ENCODE measurements at places on chromosomes 1 and 21.

DNA sequence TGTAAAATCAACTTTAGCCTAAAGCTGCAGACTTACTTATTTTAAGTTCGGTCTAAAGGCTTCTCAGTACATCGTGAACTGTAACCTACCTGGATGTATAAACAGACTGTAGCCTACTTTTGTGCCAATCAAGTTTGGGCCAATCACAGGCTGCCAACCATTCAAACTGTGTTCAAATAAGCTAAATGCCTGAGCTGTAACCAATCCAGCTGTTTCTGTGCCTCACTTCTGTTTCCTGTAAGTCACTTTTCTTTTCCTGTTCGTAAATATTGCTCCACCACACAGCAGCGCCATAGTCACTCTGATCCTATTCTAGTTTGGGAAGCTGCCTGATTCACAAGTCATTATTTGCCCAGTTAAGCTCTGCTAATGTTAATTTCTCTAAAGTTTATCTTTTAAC lies 37.5 kb upstream of the SLAMF9 start:
- no peak for DNase-seq

- no peak for DNase-seq
Measured at GRCh38 chr1:185816460-185816859, 82.3 kb downstream of the HMCN1 start.

- peak; percentile 52 for DNase-seq
Measured at GRCh38 chr21:46322351-46323226, 1.1 kb downstream of the C21orf58 start.

GRCh38 chr1:31815752-31816500 lies at the start of gene SPOCD1:
TSS of gene SPOCD1 (minus strand) at chr1:31816022. CDS start at chr1:31815333, 689 bp downstream.
- DNase-seq, result peak; percentile 95

- no peak for DNase-seq
Measured at GRCh38 chr1:158043232-158043631, 49.8 kb downstream of the KIRREL1 start.

GRCh38 chr1:209650454-209650853 lies 1.8 kb downstream of the LAMB3 start:
- no peak for DNase-seq

- no peak for DNase-seq
Measured at GRCh38 chr1:173887627-173888026, 19.4 kb downstream of the ZBTB37 start.

DNA sequence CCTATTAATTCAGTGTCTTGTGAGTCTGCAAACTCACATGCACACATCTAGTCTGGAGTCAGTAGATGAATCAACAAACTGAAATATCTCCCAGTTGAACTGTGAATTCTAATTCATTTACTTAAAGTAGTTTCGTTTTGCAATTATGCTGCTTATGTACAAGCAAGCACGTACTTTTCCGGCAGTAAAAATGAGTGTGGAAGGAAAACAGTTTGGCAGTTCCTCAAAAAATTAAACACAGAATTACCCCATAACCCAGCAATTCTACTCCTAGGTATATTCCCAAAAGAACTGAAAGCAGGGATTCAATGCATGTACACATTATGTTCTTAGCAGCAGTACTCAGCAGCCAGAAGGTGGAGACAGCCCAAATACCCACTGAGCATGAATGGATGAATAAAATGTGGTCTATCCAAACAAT lies 49.3 kb downstream of the GNB1 start:
- DNase-seq, result no peak

DNA sequence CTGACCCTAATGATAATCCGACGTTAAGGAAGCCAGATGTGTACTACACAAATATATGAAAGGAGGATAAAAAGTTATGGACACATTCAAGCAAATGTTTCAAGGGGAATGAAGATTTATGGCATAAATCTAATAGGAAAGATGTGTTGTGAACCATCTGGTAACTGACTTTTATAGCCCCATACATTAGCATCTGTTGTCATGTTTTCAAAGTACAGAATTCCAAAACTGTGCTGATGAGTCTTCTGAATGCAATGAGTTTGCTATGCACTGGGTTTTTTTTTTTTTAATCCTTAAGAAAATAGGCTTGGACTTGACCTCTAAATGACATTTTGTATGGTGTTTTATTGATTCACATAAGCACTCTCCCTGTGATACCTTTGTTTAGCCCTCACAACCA lies 158.5 kb upstream of the ESRRG start:
- no peak for DNase-seq

- no peak for DNase-seq
Measured at GRCh38 chr1:163069142-163069541, at the start of gene RGS4. TSS of gene RGS4 (plus strand) at chr1:163069361. CDS start at chr1:163069485, 124 bp downstream.

- DNase-seq, result no peak
Measured at GRCh38 chr1:109793486-109794318, 30.0 kb upstream of the EPS8L3 start.

DNA sequence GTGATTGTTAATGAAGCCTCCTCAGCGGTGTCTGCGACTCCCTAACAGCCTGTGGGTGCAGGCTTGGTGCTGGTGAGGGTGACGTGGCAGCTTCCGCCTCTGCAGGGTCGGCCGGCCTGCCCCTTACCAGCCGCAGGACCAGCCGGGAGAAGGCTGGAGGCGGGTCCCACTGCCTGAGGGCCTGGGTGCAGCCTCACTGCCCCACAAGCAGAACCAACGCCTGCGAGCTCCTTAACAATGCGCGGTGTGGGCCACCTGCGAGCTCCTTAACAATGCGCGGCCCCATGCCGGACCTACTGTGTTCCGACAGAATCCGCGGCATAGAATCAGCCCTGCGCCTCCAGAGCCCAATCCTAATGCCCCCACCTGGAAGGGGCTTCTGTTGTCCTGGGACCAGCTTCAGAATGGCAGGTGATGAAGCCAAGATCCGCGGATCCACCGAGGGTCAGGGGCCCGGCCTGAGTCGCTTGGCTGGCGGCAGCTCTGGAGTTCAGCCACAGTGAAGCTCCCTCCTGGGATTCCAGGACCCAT lies 54.4 kb upstream of the AJAP1 start:
- no peak for DNase-seq

DNA sequence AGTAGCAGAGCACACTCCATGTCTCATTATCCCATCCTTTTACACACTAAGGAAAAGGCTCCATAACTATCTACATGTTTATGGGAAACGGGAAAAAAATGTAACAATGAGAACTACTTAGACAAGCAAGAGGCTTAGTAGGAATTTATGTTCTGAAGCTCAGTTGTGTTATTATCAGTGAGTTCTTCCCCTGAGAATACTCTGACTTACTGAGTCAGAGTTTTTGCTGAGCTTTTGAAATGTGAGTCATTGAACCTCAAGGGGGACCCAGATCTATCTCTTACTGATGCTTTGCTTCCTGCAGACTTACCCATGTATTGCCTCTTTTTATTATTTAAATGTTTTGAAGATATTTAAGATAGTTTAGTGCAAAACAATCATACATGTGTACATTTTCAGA lies 20.1 kb downstream of the CFHR5 start:
- DNase-seq, result no peak

- no peak for DNase-seq
Measured at GRCh38 chr1:246789454-246790339, 65.5 kb downstream of the SCCPDH start.

DNA sequence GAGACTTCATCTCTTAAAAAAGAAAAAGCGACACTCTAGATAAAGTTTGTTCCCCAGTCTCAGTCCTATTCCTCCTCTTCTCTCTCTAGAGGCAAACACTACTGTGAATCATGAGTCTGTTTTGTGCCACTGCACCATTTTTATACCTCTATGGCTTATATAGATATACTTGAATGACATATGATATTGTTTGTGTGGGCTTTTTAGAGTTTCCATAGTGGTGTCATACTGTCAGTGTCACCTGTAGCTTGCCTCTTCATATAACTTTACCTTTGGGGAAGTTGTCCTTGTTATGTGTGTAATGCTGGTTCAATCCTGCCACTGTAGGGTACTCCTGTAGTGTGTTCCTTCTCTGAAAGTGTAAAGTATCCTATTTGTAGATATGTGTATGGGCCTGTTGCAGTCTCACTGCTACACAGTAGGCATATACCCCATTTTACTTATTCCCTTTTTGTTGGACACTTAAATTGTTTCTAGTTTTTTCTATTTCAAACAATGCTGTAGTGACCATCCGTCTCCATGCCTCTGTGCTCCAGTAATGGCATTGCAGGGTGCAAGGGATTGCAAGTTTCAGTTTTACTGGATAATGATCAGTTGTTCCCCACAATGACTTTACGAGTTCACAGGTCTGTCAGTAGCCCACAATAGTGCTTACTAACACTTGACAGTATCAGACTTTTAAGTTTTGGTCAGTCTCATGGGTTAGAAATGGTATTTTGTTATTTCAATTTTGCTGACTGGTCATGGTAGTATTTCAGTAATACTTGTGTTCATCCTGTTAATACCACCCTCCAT lies 2.7 kb downstream of the PRMT2 start:
- no peak for DNase-seq

- no peak for DNase-seq
Measured at GRCh38 chr21:25039461-25040380, 567.6 kb downstream of the MRPL39 start.

DNA sequence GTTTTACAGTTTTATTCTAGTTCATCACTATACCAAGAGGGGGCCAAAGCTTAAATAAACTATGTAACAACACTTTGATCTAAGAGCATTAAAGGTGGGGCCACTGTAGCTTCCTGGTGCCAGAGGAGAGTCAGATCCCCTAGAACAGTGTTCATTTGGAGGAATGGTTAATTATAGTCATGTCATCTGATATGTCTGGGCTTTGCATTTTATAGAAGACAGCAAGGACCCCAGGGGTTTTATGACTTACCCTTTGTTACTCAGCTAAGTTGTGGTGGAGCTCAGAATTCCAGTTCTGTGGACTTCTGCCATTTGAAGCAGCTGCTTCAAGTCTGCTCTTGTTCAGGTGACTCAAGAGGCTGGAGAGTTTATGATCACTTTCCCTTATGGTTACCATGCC lies 16.7 kb downstream of the KDM4A start:
- no peak for DNase-seq
